ENCODE measurements at places on chromosomes 6 and 20. TPM values are rescaled to one million over a fixed set of nuclear protein-coding genes. Genes with fewer than 3 reads are reported as not detected.

Gene ULBP2
- not detected for total RNA-seq

Gene LY6G6F
- total RNA-seq: not detected

Gene FAM135A
- total RNA-seq: 18.4 TPM

Gene PDYN
- not detected for total RNA-seq

Gene KCNG1
- 2.2 TPM for total RNA-seq

Gene BPI
- total RNA-seq: 0.92 TPM
